GM10248 (cell line): ENCODE measurements at places on chromosomes 6 and 20.

GRCh38 chr6:5782783-5783547 is 223.8 kb downstream of the NRN1 start:
- DNase-seq, result no peak

- no peak for DNase-seq
Measured at GRCh38 chr6:49839957-49840356, 26.4 kb downstream of the CRISP1 start.

GRCh38 chr20:53805895-53806384 is 212.3 kb upstream of the ZNF217 start:
- no peak for DNase-seq

GRCh38 chr6:146860583-146860982 is 261.8 kb downstream of the ADGB start:
- DNase-seq, result no peak

DNA sequence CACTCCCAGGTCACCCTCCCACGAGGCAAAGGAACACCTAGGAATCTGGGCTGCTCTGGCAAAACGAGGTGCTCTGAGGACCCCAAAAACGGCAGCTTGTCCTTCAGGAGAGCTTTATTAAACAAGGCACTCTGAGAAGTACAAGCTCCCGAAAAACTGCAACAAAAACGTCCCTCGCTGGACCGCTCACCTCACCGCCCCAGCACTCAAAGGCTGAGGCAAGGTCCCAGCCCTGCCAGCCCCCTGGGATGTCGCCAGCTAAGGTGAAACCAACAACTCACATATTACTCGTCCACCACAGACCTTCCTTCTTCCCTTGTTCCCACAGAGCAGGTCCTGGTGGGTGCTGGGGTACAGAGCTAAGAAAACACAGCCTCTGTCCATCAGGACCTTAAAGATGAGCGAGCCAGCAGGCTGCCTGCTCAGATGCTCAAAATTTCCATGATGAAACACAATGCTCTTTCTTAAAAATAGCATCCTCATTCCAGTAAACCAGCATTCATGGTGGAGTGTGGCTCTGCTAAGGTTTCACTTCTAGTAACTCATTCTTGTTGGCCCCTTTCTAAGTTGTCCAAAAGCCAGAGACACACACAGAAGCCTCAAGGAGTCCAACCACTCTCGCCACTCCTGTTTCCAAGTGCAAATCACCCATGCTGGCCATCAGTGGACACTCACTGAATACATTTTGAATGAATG is 35.9 kb downstream of the ATP9A start:
- DNase-seq, result no peak
